ENCODE measurements at places on chromosomes 2 and 18. TPM values are rescaled to one million over a fixed set of nuclear protein-coding genes. Genes with fewer than 3 reads are reported as not detected.

Gene DQX1
- total RNA-seq, result 88.6 TPM

Gene TMEM198
- 10.2 TPM for total RNA-seq

Gene TNFAIP6
- total RNA-seq, result 1.1 TPM

Gene FOXI3
- not detected for total RNA-seq
